Activated T-cell treated with anti-CD3 and anti-CD28 coated beads, Interleukin-2, amount 50 U/mL, for 72 hours (primary cell): ENCODE measurements at places on chromosomes 13 and 19.

DNA sequence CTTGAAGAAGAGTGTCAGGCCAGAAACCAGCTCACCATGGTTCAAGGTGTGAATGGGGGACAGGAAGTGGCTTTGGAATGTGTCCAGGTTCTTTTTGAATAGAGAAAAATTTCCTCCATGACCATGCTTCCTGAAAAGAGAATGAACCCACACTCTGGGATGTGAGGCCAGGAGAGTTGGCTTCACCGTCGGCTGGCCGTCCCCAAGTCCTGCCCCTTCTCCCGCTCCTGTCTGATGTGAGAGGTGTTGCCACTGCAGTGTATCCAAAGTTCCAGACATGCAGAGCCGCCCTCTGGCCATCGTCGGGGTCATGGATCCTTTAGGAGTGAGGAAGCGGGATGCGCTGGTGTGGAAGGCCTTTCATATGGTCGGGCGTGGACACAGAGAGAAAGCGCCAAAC is 101.2 kb downstream of the COL4A2 start:
- DNase-seq: no peak

DNA sequence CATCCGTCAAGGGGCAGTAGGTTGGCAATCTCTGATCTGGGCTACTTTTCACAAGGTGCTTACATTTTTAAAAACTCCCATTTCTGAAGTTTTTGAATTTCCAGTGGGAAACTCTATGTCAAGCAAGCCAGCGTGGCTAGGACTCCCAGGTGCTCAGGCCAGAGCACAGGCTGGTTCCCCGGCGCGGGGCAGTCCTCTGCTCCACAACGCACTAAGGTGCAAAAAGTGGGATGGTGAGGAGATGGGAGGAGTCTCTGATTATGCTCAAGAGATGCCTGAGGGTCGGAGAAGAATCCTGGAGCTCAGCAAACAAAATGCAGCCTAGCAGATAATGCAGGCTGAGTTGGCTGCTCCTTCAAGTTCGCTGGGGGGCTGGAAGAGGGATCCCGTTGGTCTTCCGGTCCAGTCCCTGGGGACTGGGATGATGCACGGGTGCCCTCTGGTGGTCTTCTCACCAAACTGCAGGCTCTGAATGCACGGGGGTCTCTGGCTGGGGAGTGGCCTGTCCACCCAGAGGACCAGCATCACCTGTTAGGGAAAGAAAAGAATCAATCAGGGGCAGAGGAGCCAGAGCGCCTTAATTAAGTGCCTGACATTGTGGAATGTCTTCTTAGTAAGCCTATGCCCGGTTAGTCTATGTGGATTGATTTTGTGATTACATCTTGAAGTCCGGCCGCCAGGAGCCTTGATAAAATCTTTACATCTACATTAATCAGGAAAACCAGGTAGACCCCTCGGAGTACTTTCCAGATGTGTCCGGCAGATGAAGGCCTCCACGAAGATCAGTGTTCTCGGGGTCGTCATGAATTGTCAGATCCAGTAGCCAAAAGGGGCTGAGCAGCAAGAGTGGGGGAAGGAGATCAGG is 244.4 kb upstream of the MAB21L1 start:
- peak; percentile 59 for DNase-seq

DNA sequence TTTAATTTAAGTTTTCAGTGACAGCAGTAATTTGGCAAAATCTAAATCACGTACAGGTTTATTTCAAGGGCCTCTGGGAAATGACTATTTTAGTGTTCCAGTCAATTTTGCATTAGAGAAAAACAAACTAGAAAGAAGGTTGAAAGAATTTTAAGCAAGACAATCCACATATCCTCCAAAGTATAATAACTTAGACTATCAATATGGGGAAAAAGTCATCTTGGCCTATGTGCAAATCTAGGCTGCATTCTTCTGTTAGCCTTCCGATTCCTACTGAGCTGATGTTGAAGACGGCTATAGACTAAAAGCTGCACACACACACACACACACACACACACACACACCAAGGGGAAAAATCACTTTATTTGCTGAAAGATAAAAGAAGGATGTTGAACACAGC is 81.3 kb downstream of the SLITRK6 start:
- no peak for DNase-seq

DNA sequence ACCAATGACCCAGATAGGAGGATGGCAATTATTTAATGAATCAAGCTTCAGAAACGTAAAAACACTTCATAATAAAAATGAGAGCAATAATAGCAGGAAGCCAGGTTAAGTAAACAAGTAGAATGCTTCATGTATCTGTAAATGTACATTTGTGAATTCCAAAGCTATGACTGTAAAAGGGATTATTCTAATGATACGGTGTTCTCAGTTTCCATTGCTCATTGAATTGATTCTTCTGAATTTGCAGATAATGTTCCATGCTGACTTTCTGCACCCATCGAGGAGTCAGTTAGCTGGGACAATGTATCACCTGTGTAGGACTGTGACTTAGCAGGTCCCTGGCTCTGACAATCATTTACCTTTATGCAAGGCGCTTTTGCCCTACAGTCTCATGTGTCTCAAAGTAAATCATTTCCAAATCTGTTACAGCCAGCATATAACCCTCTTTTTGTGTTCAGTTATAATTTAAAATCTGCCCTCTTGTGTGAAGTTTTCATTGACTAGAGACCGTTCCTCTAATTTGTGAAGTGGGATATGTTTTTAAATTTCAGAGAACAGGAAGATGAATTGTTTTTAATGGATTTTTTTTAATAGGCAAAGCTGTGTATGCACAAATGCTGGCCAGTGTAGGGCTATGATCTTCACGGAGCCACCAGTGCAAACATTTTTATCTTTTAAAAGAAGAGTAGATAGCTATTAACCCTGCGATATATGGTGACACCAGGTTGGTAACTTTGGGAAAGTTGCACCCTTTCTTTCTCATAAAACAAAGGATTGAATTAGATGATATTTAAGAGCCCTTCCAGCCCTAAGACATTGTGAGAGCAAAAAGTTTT is 267.1 kb downstream of the KLF5 start:
- DNase-seq: no peak

DNA sequence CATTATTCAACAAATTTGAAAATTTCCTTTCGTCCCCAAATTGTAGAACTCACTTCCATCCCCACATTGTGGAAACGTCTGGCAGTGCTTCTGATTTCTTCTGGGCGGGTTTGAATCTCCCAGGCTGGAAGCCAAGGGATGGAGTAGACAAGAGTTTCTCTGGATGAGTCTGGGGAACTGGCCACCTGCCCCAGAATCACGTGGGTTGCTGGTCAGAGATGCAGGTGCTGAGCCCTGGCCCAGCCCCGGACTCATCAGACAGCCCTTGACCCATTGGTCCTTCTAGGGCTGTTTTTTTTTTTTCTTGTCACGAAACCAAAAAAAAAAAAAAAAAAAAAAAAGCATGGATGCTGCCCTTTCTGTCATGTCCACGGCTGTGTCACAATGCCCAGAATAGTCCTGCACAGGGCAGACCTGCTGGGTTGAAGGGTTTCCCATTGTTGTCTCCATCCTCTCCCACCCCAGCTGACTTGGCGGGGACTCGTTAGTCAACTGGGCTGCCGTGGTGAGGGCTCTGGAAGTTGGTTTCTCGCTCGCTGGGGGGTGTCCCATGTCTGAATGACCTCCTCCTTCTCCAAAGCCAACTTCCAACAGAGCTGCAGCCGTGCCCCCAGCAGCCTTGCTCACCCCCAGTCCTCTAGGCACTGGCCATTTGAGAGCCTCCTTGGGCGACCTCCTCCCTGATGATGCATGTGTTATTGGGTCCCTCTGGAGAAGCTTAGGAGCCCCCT is 12.8 kb downstream of the CHST8 start:
- no peak for DNase-seq

- no peak for DNase-seq
Observed at GRCh38 chr13:103663996-103664395, 597.8 kb upstream of the SLC10A2 start.

DNA sequence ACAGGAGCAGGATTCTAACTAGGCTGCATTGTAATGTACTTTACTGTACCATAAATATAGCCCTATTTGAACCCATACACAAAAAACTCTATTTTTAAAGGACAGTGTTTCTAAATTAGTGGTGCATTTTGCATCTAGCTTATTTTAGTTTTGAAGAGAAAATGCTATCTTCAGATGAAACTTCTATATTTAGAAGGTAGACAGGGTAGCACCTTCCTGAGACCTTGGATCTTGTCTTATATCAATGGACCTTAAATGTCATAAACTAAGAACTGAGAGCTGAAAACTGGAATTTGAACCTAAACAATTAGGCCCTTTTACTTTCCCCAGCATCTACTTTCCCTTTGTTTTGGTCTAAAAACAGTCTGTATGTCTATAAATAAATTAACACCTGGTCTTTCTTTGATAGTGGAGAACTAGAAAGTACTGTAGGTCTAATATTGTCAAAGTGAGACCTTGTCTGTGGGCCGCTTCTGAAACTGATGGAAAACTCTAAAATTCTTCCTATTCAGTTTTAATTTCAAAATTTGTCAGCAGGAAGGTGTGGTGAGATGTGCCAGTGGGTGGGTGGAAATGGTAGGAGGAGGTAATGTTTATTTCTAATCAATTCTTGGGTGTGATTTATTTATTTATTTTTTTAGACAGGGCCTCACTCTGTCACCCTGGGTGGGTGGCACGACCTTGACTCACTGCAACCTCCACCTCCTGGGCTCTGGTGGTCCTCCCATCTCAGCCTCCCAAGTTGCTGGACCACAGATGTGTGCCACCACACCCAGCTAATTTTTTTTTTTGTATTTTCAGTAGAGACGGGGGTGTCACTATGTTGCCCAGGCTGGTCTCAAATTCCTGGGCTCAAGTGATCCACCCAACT is 10.1 kb downstream of the COG3 start:
- no peak for DNase-seq

GRCh38 chr19:35293808-35294207 is 1.8 kb downstream of the MAG start:
- no peak for DNase-seq

- DNase-seq: no peak
Observed at GRCh38 chr19:27896091-27896490, 1316.9 kb downstream of the UQCRFS1 start.

DNA sequence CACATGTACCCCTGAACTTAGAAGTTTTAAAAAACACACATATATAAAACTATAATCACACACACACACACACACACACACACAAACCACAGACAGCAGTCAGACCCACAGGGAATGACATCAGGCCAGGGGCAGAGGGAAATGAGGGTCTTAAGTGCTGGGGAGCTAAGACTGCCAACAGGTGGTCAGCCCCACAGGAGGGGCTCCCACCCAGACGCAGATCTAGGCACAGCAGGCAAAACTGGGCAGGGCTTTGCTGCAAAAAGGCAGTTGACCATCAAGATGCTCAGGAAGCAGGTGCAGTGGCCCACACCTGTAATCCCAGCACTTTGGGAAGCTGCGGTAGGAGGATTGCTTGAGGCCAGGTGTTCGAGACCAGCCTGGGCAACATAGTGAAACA is 121.0 kb upstream of the LSM14A start:
- DNase-seq: no peak
